Sigmoid colon (tissue), 7 donors: ENCODE measurements at places on chromosomes 7 and 10. TPM values are rescaled to one million over a fixed set of nuclear protein-coding genes. Genes with fewer than 3 reads are reported as not detected.
A peak's percentile ranks its signal among the peaks of the same experiment; 100 is the strongest.

The AUTS2 gene
- total RNA-seq, result 55.7 TPM

The AGR2 gene
- not detected for total RNA-seq

The GLRX3 gene
- 48.2 TPM for total RNA-seq

The TDRD1 gene
- not detected for total RNA-seq

The HKDC1 gene
- total RNA-seq, result not detected

The SFXN3 gene
- total RNA-seq, result 57.1 TPM

The TLX1 gene
- not detected for total RNA-seq

The MMP21 gene
- 0.33 TPM for total RNA-seq

The AKR1C4 gene
- total RNA-seq, result not detected

The PNLIPRP3 gene
- 0.54 TPM for total RNA-seq

The ITGB8 gene
- total RNA-seq, result 22.4 TPM

- no peak for DNase-seq
Observed at GRCh38 chr10:89645742-89646172, 715 bp upstream of the PANK1 start.

- no peak for DNase-seq
Observed at GRCh38 chr10:13792006-13792405, 205.2 kb downstream of the PRPF18 start.

DNA sequence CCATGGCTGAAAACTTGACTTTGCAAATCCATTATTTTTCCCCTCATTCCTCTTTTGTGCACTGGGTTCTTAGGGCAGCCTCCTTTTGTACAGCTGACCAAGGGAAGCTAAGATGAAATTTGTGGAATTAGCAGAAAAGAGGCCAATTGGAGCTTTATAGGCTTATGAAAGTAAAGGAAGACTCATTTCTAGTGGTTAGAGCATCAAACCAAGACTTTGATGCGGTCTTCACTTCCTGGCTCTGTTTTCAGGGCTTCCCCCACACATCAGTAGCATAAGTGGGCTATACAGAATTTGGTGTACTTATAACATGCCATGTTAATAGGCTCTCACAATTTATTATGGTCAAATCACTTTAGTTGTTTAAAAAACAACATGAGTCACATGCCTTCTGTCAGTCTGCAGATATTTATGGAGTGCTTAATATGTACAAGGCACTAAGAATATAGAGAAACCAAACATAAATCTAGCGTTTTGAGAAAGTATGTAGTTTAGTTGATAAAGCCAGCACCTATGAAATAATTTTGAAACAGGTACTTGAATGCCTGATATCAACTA, 5.7 kb downstream of the AUTS2 start:
- no peak for DNase-seq

DNA sequence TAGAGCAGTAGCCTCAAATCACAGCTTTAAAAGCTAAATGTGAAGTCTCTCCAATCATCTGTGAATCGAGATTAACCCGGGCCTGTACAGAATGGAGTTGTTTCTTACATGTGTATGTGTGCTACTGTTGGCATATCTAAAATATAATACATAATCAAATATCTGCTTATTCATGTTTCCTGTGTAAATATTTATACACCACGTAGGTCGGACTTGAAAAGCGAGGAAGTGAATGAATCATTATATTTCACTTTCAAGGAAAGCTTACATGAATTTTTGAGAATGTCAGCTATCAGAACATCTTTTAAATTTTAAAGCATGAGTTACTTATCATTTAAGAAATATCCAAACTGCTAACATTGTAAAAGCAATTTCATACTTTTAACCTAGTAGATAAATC, 233.3 kb downstream of the SLC25A13 start:
- DNase-seq, result no peak

DNA sequence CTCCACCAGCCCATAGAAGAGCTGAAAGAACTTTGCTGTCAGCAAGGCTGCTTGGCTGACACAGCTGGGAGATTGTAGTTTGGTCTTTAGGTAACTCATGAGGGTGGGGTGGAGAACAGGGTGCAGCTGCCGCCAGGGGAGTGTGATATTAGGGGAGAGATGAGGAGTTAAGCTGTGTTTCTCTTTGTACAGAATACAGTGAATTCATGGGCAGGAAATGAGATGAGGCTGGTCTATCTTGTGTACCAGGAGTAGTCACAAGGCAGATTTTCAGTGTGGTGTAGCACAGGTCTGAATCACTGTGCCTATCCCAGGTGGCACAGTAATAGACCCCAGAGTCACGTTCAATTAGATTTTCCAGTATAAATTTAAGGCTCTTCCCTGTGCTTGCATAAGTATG, 56.6 kb upstream of the TARP start:
- DNase-seq, result no peak

DNA sequence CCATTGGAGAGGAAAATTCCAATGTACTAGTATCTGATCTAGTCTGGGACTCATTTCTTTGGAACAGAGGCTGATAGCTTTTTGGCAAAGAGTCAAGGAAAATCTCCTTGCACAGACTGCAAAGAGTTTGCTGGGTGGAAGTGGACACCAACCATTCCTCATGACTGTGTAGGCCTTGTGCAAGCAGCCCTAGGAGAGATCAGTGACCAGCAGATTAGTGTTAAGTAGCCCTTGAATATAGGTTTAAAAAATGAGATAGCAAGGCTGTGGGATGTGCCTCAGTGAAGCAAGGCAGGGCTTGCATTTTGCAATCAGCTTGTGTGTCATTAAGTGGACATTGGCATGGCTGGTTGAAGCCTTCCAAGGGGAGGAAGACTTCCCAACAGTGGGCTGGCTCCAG, 341.6 kb downstream of the PLXNA4 start:
- no peak for DNase-seq

DNA sequence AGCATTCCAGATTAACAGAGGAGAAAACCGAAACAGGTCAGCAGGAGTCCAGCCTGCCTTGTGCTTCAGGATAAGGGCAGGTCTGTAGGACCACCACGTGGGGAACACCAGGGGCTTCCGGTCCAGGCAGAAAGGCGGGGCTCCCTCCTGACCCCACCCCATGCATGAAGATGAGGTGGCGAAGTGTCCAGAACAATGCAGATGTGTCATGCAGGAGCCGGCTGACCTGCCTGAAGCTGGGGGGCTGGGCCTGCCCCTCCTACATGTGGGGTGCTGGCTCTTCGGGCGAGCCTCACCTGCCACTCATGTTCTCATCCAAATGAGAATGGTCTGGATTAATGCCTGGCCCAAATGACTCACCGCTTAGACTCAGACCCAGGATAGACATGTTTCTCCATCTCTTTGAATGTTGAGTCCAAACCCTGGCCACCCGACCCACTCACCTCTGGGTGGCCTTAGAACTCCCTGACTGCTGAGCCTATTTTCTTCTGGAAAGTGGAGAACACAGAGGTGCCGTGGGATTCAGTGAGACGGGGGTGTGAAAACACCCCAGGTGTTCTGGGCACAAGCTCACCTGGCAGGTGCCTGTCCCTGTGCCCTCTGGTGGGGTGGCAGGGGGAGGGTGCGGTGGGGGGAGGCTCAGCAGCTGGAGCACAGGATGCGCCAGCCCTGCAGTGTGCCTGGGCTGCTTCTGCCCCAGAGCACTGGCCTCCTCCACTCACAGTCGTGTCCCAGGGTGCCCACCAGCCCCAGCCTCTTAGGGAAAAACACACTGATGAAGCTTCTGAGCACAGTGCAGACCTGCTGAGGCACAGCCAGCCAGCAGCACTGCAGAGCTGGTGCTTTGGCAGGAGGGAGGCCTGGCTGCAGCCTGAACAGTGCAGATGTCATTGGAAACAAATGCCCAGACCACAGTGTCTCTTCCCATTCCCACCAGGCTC, 55.2 kb upstream of the GDF10 start:
- peak; percentile 46 for DNase-seq

GRCh38 chr10:72610466-72610865, 15.4 kb downstream of the MICU1 start:
- no peak for DNase-seq

DNA sequence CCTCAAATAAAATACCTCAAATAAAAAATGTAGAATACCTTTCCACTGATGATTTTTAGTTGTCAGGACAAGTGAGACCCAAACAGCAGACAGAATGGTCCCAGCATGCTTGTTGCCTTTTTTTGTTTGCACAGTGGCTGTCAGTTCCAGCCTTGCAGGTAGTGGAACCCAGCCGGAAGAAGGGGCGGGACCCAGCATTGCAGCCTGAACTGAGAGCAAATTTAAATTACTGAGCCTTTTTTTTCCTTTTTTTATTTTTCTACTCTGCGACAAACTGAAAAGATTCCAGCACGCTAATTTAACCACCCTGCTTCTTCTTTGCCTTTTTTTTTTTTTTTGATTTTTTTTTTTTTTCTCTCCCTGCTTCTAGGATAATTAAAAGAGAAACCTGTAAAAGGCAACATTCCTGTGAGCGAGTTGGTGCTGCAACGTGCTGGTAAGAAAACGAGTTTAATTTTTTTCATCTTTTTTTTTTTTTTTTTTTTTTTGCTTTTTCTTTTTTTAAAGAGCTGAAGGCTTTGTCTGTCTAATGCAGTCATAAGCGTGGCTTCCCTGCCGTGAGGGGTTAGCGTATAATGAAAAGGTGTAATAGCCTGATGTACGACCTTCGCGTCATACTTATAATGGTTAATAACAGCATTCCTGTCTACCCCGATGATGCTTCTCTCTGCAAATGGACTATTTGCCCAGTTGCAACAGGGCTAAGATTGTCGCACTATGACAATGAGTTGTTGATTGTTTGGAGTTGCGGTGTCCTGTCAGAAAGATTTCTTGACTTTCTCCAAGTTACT, 555.3 kb upstream of the CELF2 start:
- no peak for DNase-seq

- DNase-seq, result no peak
Observed at GRCh38 chr10:54650547-54650946, 150.5 kb downstream of the PCDH15 start.

DNA sequence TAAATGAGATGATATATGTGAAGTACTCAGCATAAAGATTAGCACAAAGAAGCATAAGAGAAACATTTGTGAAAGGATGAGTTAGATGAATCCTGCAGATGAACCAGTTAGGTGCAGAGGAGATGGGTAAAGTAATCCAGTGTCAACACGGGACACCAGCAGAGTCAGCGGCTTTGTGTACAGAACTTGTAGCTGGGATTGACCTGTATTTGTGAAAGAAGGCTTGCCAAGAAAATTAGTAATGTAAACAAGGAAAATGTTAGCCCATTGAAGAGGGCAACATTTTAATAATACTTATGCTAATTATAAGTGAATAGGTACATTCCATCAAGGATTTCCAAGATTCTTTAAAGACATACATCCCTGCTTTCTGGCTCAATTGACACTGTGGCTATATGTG, 255.7 kb downstream of the PTEN start:
- DNase-seq, result no peak

DNA sequence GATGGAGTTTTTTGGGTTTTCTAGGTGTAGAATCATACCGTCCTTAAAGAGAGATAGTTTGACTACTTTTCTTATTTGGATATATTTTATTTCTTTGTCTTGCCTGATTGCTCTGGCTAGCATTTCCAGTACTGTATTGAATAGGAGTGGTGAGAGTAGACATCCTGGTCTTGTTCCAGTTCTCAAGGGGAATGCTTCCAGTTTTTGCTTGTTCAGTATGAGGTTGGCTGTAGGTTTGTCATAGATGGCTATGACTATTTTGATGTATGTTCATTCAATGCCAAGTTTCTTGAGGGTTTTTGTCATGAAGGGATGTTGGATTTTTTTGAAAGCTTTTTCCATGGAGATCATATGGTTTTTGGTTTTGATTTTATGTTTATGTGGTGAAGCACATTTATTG, 676.9 kb downstream of the SUGCT start:
- DNase-seq, result no peak

GRCh38 chr10:23367896-23368595, 23.4 kb upstream of the C10orf67 start:
- DNase-seq, result no peak

DNA sequence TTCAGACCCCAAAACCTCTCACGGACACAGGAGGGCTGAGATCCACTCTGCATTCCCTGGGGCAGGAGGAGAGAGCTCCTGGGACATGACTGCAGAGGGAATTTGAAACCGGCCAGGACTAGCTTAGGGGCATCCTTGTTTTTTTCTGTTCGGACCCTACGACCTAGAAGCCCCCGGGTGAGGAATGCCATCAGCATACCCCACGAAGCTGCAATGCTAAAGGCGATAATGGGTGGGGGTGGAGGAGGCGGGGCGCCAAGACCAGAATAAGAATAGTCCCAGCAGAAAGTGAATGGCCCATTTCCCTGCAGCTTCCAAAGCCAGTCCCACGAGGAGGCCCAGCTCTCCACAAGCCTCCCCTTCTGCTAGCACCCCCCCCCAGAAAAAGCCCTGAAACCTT, 4.0 kb downstream of the PDGFA start:
- DNase-seq, result no peak

- DNase-seq, result no peak
Observed at GRCh38 chr10:35425595-35425994, 89.3 kb downstream of the CCNY start.

GRCh38 chr10:128981881-128982615, 485.0 kb upstream of the MGMT start:
- no peak for DNase-seq

GRCh38 chr7:1059200-1060091, 15.1 kb downstream of the GPR146 start:
- DNase-seq, result no peak

GRCh38 chr10:100186253-100187212, 704 bp upstream of the ERLIN1 start:
- DNase-seq, result peak; percentile 72

- DNase-seq, result no peak
Observed at GRCh38 chr7:148722340-148723165, 23.9 kb downstream of the CUL1 start.

- no peak for DNase-seq
Observed at GRCh38 chr7:43749383-43749940, 9.0 kb upstream of the BLVRA start.

DNA sequence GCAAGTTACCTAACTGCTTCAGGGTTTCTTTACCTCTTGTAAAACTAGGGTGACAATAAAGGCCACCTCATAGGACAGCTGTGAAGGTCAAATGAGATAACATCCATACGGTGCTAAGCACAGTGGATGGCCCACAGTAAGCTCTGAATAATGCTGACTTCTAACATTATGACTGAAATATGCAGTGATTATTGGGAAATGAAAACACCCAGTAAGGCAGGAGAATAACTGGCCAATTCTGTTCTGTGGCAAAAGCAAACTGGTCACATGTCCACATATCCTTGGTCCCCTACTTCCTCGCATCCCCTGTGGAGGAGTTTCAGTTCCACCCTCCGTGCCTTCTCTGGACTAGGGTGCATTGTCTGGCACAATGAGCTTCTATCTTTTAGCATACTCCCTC, 1.4 kb downstream of the CUBN start:
- DNase-seq, result no peak

DNA sequence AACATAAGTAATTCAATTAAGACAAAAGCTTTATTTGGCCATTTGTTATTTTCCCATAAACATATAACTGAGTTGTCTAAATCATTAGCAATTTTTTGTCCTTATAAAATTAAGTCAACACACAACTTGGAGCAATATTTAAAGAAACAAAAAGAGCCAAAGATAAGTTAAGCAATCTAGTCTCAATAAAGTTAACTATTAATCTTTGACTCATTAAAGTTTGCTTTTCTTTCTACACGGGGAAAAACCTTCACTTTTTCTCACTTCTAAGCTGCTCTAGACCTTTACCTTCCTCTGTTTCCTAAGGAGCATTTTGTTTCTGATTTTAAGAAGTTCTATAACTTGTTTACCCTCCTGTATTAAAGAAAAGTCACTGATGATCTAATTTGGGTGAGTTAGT, 867.1 kb upstream of the PHF14 start:
- DNase-seq, result no peak

GRCh38 chr10:87861566-87861952, 1.8 kb downstream of the KLLN start:
- DNase-seq, result peak; percentile 89

GRCh38 chr7:45924283-45924682, 3.2 kb upstream of the IGFBP3 start:
- no peak for DNase-seq
